ENCODE measurements at places on chromosomes 12 and 14.

- DNase-seq = no peak
These were observed 366.3 kb upstream of the GARIN6 start for GRCh38 chr12:99281277-99281676.

- no peak for DNase-seq
These were observed 194.4 kb upstream of the PPFIA2 start for GRCh38 chr12:81953541-81953940.

DNA sequence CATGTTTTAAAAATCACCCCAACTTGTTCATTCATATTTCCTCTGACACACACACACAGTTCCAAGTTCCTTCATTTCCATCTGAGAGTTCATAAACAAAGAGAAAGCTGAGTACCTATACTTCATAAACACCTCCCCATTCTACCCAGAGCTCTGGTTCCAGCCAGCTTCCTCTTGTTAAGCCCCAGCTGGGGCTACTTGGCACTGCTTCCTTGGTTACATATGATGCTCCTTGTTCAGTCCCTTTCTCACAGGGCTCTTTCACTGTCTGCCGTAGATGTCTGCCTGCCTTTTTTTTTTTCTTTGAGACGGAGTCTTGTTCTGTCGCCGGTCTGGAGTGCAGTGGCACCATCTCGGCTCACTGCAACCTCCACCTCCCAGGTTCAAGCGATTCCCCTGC lies 77.5 kb downstream of the COX16 start:
- DNase-seq = no peak

- DNase-seq = no peak
These were observed 151.4 kb upstream of the RGS6 start for GRCh38 chr14:71780822-71781221.

DNA sequence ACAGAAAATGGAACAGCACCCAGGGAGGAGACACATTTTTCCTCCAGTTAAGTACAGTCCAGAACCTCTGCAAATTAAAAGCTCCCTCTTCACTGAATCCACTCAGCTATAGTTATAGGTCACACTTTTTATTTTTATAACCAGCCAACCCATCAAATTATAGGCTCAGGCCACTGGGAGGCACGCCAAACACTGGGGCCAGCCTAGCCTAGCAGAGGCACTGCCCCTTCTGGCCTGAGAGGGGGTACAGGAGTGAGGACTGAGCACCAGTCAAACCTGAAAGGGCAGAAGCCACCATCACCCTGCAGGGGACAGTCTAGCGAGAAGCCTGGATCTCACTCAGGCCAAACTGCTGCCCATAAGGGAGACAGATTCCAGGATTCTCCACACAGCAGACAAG lies 19.3 kb downstream of the FMNL3 start:
- DNase-seq = no peak

DNA sequence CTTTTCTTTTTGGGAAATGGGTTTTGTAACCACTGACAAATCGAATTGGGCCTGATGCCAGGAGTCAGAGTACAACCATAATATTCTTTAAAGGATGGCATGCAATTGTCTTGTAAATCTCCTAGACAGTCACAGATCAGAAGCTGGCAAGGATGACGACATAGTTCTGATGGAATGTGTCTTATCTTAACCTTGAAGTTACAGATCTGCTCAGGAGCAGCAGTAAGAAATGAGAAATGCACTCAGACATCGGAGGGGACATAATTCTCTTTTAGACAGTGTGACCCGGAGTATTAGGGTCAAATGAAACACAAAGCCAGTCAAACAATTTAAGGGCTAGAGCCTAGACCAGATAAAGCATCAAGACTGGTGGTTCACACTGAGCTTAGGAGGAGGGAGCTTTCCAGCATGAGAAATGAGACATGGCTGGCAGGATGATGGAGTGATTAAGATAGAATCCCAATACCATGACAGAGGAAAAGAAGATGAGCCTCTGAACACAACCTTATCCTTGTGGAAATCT lies 17.5 kb downstream of the CBX5 start:
- no peak for DNase-seq

DNA sequence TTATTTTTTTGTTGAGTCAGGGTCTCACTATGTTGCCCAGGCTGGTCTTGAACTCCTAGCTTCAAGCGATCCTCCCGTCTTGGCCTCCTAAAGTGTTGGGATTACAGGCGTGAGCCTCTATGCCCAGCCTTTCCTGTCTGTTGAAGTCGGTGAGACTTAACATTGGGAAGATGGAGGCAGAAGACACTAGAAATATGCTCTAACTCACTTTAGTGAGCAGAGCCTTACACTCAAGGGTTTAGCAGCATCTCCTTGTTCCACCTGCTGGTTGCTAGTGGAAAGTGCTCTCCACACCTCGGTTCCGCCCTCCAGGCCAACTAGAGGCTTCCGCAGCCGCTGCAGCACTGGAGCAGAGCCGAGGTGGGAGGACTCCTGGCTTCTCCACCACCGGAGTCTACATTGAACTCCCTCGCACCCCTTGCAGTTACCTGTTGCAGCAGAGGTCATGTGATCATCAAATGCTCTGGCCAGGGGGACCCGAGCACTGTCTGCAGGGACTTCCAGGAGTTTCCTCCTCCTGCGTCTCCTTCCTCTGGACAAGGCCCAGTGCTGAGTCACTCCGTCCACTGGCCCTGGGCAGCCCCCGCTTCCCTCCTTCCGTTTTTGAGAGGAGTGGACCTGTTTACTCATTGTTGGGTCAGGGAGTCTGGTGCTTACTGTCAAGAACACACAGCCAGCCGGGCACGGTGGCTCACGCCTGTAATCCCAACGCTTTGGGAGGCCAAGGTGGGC lies 9.4 kb upstream of the HVCN1 start:
- DNase-seq = peak; percentile 78

DNA sequence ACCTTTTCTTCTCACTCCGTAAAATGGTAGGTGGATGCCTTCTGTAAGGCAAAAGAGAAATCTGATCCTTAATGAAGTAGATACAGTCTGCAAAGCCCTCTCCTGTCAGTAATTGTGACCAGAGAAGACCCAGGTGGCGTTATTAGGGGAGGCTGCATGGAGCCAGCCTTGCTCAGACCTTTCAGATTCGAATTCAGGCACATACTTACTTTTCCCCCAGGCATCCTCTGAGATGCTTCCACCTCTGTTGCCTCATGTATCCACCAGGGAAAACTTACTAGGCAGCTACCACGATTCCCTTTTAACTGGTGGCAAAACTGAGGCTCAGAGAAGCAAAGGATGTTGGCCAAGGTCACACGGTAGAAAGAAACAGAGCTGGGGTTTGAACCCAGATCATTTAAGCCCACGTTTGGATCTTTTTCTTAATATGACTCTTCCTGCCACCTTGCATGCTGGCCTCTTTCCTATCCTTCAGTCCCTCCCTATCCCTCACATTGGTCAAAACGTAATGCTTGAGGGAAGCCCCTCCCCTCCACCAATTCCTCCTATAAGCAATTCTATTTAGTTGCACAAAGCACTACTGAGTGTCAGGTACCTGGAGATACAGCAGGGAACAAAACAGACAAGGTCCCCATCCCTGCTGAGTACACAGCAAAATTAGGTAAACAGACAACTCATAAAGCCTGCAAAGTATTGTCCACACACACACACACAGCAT lies 179.4 kb downstream of the KSR2 start:
- DNase-seq = no peak

- no peak for DNase-seq
These were observed 107.8 kb downstream of the VCPKMT start for GRCh38 chr14:50008562-50008961.

DNA sequence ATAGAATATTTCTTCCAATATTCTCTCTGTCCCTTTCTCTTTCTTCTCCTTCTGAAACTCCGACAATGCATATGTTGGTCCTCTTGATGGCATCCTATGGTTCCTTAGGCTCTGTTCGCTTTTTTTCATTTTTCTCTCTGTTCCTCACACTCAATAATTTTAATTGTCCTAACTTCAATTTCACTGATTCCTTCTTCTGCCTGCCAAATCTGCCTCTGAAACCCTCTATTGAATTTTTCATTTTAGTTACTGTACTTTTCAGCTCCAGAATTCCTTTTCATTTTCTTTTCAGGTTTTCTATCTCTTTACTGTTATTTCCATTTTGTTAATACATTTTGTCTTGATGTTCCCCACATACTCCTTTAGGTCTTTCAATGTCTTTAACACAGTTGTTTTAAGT lies 67.0 kb upstream of the TTC7B start:
- no peak for DNase-seq

DNA sequence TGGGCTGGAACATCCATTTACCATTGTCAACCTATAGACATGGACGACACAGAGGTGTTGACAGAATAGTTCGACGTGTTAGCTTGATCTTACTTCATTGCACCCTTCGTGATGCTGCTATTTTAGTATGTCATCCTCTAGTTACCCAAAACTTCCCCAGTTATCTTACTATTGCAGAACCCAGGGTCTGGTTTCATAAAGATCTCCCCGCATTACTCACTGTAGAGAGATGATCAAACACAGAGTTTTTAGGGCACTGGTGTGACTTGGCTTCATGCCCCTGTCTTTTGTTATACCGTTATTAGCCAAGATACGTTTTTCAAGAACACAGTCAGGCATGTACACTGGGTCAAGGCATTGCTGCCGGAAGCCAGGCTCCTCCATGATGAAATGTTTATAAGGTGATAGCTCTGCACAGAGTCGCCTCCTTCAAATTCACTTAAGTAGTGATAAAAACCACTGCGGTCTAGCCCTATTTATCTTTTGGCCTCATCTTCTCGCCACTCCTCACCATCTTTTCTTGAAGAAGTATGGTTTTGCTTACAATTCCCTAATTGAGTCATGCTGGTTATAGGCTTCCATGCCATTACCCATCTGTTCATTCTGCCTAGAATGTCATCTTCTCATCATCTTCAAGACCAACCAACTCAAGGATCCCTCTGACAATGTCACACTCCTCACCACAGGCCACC lies 1127.9 kb downstream of the VRK1 start:
- DNase-seq = no peak

Data from iPS DF 6.9 (cell line).